Upper lobe of left lung (tissue), 6 donors: ENCODE measurements at places on chromosomes 4 and X. TPM values are rescaled to one million over a fixed set of nuclear protein-coding genes. Genes with fewer than 3 reads are reported as not detected.

The MAGEC2 gene
- not detected for total RNA-seq

The CLDN34 gene
- total RNA-seq, result 0.27 TPM

GRCh38 chr4:113052379-113052951 is 3.0 kb downstream of the ANK2 start:
- no peaks in the 10 kb centered on the region for H3K4me1 ChIP-seq
- H3K27ac ChIP-seq, result no peak overlapping the region
- DNase-seq, result no peak
- H3K27me3 ChIP-seq, result no peaks in the 10 kb centered on the region
- H3K36me3 ChIP-seq, result no peaks in the 10 kb centered on the region
- no peak overlapping the region for H3K4me3 ChIP-seq

The RHOH gene
- total RNA-seq, result 5.8 TPM
